ENCODE measurements at places on chromosomes 11 and 22. TPM values are rescaled to one million over a fixed set of nuclear protein-coding genes. Genes with fewer than 3 reads are reported as not detected.

The CARNS1 gene
- 0.71 TPM for total RNA-seq

The RFPL2 gene
- not detected for total RNA-seq

DNA sequence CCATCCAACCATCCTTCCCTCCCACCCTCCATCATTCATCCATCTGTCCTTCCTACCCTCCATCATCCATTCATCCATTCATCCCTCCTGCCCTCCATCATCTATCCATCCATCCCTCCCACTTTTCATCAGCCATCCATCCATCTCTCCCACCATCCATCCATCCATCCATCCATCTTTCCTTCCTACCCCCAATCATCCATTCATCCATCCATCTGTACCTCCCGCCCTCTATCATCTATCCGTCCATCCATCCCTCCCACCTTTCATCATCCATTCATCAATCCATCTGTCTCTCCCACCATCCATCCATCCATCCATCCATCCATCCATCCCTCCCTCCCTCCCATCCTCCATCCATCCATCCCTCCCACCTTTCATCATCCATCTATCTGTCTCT, 968.8 kb downstream of the BRD1 start:
- DNase-seq = no peak

DNA sequence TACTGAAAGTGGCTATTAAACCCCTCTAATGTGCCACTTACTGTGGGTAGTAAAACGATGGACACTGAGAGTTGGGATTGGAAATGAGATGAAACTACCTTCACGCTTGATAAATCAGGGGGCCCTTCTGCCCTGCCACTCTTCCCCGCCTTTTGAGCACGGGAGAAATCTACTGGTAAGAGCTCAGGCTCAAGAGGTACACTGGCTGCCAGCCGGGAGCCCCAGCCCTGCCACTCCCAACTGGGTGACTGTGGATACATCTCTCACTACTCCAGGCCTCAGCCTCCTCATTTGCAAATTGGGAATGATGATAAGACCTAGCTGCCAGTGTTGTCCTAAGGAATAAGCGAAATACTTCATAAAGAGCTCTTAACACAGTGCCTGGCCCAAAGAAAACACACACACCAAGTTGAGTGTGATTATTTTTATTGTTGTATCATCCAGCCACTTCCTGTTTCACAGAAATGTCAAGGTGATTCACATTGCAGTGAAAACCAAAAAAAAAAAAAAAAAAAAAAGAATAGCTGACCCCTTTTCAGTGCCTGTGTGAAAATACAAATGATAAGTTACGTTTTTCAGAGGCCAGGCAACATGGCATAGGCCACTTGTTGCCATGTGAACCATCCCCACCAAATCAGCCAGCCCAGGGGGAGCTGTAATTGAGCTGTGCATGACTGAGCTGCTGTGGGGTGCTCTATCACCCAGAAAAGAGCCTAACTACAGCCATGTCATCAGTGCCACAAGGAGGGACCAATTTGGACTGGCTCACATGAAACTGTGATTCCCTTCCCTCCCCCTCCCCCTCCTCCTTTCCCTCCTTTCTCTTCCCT, 4.4 kb upstream of the ZNRD2 start:
- no peak for DNase-seq

DNA sequence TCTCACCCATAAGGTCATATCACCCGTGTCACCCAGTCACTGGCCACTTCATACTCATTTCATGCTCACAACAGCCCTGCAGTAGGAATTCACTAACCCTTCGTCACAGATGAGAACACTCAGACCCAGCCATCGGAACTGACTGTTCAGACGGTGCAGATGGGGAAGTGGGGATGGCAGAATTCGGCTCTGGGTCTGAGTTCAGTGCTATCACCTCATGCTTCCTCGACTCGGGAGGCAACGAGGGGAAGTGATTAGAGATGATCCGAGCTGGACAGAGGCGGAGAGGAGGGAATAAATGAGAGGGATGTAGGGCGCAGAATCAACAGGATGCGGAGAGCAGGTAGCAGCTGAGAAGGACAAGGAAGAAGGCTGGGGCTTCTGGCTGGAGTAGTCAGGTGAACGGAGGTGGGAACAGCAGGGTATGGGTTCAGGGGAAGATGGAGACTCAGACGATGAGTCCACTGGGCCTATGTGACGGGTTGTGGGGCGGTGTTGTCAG, 4.7 kb downstream of the B3GNT6 start:
- DNase-seq = no peak

DNA sequence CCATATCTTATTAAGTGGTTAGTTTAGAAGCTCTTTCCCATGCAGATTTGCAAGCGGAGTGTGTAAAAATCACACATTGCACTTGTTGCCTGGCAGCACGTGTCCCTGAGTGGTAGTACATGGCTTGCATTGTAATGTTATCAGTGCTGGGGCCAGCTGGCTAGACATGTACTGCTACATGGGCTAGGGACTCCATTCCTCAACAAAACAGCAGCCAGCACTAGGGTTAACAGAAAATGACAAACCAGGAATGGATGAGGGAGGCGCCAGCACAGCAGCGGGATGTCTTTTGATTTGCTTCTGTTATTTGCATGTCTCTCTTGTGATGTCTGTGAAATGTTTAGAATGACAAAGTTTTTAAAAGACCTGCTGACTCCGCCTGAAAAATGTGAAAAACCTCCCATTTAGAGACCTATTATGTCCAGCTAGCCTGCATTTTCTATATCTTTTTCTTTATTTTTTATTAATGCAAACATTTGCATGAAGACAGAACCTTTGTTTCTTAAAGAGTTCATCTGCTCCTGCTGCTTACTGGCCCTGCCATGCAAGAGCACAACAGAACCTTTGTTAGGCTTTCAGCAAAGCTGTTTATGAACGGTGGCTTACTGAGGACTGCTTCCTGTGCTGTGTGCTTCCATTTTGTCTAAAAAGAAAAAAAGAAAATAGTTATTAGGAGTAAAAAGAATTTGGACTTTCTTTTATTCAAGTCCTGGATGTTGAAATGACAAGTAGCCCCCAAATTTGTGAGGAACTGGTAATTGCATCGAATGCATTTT, 40.7 kb downstream of the CSTPP1 start:
- no peak for DNase-seq

GRCh38 chr11:61042961-61043540, 59.2 kb upstream of the CD5 start:
- DNase-seq = no peak

DNA sequence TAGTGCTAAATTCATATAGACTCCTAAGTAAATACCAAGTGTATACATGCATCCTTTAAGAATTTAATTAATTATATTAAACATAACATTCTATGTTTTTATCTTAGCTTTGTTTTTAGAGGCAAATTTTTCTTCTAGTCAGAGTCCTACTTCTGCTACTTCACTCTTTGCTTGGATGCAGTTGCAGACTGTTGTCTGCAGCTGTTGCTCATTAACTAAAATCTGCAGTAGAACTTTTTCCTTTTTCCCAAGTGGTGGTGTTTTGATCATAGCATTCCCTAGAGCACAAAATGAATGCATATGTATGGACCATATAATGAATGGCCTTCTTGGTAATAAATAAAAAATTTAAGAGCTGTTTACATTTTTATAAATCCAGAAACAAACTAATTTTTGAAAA, 198.3 kb downstream of the CASP12 start:
- DNase-seq = no peak

DNA sequence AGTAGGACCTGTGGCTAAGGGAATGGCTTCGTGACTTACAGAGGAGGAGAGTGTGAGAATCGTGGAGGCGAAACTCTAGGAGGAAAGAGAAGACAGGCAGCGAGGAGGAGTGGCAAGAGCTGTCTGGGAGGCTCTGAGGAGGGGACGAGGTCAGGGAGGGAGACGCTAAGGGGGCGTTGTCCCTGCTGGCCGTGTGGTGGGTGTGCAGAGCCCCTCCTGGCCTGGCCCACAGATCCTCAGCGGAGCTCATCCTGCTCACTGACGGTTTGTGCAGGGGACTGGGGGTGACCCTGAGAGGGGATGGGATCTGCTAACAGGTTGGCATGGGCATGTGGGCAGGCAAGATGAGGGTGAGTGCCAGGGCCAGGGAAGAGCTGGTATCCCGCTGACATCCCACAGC, 56.5 kb upstream of the PRR5 start:
- DNase-seq = no peak

DNA sequence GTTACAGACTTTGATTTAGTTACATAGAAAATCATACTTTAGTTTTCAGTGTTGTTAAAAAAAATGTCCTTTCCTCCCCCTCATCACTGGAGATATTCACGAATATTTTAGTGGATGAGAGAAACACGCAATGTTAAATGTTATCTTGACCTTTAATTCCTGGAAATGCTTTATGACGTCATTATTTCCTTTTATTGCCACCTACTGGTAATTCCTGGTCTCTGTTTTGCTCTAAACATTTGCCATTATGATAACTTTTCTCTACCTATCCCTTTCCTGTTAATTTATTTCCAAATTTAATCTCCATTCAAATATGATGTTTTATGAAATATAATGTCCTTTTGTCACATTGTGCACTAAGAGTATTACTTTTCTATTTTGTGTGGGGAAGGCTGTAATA, 770.6 kb downstream of the FAM181B start:
- no peak for DNase-seq

GRCh38 chr22:25823276-25823675, 81.3 kb downstream of the MYO18B start:
- no peak for DNase-seq
